Activated effector memory CD4-positive, alpha-beta T cell treated with anti-CD3 and anti-CD28 coated beads, Interleukin-2, amount 50 U/mL, for 16 hours (primary cell): ENCODE measurements at places on chromosomes 7 and 10.

GRCh38 chr10:102975483-102976379, 57.6 kb downstream of the CNNM2 start:
- no peak for DNase-seq

GRCh38 chr10:100004805-100005510, 4.8 kb downstream of the DNMBP start:
- no peak for DNase-seq

DNA sequence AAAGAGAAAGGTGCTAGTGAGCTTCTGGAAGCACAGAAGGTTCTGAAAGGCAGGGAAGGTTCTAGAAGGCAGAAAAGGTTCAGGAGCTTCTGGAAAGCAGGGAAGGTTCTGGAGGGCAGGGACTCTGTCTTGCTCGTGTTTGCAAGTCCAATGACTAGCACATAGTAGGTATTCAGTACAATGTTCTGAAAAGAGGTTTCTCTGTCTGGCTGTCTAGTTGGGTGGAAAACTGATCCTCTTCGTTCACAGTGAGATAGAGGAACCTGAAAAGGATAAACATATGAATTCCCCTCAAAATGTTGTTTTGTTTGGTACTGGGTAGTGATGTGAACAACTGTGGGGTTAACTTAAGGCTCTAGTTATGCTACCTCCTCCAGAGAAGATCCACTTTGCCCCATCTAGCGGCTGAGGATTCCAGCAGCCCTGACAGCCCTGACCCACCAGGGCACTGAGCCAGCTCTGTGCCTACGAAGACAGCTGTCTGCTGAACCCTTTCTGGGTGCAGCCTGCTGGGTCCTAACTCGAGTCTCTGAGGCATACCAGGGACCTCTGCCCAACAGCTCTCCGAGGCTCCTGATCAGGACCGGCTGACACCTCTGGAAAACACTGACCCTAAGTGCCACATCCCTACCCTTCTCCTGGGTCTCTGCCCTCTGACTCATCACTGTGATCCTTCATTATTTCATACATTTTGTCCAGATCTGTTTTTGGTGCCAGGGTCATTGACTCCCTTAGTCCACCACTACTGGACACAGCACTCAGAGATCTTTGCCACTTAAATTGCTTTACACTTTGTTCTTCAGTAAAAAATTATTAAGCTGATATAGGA, 15.4 kb downstream of the PTPRN2 start:
- DNase-seq = no peak

- no peak for DNase-seq
Observed at GRCh38 chr7:39375047-39375873, 190.9 kb upstream of the YAE1 start.

DNA sequence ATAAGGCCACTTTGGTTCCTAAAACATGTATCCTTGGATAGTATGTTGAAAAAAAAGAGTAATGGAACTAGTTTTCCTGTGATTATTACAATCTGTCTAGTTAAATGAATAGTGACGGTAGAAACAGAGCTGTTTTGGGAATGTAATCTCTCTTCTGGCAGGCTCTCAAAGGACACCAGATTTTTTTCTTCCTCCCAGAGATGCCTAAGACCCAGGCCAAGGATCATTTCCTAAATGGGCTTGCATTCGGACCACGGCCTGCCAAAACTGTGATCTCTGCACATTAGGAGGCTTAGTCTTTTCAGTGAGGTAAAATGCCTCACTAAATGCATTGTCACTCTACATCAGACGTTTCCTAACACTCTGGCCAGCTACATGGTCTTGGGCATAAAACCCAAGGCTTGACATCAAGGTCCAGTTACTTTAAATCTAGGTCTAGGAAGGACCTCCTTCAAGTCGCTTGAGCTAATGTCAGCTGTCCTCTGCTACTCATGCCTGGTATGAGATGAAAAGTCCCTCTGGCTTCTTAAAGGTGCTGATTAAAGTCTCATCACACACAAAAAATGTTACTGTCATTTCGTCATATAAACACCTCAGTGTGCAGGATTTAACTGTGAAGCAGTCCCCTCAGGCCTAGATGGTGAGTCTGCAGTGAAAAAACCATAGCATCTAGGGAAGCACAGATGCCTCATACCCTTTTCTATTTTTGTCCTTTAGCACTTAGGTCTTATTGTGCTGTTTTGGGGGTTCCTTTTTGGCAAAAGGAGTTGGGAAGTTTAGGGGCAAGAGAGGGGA, 47.7 kb downstream of the DLD start:
- DNase-seq = no peak

- no peak for DNase-seq
Observed at GRCh38 chr7:56028942-56029630, 22.2 kb downstream of the PSPH start.

DNA sequence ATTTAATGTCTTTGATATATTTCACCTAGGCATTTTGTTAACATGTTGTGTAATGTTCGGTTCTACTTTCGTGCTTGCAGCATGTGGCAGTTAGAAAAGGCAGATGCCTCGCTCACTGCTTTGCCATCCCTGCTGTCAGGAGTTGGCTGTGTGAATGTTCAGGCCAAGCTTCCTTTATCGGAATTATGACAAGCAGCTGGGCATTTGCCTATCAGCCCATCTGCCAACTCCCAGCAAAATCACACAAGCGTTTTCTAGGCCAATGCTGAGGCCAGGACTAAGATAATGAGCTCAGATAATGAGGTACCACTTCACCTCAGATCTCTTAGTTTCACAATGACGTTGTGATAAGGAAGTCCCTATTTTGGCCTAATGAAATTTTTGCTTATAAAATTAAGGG, 212.7 kb upstream of the FAM3C start:
- no peak for DNase-seq

DNA sequence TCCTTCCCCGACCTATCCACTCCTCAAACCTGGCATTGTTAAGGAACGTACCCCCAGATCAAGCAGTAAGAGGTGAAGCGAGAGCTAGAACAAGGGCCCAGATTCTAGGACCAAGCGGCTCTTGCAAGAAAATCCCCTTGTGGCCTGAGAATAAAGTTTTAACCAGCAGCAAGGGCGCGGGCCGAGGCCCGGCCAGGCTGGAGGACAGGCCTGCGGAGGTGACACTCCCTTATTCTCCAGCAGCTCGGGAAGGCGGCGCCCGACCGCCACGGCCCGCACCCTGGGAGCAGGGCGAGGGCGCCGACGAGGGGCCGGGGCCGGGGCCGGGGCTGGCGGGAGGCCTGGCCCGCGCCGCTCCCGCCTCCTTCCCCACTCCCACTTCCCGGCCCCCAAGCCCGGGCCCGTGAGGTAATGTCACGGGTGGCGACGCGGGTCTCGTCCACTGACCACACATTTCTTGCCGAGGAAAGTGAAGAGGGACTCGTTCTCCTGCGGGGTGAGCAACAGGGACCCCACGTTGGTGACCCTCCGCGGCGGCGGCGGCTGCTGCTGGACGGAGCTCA, 551 bp downstream of the WASL start:
- DNase-seq = peak; percentile 74

- DNase-seq = no peak
Observed at GRCh38 chr10:24046060-24046459, 162.9 kb upstream of the KIAA1217 start.

DNA sequence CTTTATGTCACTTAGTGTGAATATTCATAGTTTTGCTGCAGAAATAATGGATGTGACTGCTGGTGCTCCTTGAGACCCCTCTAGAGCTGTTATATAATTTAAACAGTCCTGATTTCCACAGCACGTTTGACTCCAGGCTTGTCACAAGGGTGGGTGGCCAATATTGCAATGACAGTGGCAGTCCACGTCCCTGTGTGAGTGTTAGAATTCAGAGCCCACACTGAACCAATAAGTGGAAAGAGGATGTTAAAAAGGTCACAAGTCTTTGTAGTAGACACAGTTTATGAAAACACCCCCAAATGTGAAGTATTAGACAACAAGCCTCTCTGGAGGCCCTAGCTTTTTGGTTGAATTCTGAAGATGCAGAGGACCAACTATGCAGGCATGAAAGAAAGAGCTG, 2.0 kb downstream of the PPP1R17 start:
- no peak for DNase-seq

GRCh38 chr7:51456431-51457060, 139.9 kb upstream of the COBL start:
- DNase-seq = no peak
